Kidney tubule cell (primary cell): ENCODE measurements at places on chromosomes 16 and 17.

DNA sequence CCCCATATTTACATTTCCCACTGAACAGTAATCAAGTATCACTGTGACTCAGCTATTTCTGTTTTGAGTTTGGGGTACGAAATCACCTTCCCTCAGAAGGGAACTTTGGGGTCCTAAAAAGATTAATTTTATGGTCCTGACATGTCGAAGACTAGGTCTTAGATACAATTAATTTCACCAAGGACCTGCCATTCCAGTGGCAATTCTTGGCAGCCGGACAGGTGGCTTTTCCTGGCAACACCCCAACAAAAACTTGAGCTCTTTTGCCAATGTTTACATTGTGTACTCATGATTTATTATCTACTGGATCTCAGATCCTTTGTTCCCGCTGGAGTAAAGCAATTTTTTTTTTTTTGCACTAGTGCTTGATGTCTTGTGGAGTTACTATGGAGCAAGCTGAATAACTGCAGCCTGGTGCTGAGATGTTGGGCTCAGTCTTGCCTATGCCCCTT is 14.4 kb downstream of the SLFN5 start:
- peak; percentile 67 for DNase-seq

- DNase-seq = no peak
These were observed 24.8 kb downstream of the SERPINF1 start for GRCh38 chr17:1786708-1787107.

- DNase-seq = no peak
These were observed 39.0 kb downstream of the SOST start for GRCh38 chr17:43719578-43719977.

- DNase-seq = no peak
These were observed 395.0 kb upstream of the SOX9 start for GRCh38 chr17:71725811-71726210.

- DNase-seq = no peak
These were observed 222.9 kb downstream of the CDH8 start for GRCh38 chr16:61813339-61813738.

DNA sequence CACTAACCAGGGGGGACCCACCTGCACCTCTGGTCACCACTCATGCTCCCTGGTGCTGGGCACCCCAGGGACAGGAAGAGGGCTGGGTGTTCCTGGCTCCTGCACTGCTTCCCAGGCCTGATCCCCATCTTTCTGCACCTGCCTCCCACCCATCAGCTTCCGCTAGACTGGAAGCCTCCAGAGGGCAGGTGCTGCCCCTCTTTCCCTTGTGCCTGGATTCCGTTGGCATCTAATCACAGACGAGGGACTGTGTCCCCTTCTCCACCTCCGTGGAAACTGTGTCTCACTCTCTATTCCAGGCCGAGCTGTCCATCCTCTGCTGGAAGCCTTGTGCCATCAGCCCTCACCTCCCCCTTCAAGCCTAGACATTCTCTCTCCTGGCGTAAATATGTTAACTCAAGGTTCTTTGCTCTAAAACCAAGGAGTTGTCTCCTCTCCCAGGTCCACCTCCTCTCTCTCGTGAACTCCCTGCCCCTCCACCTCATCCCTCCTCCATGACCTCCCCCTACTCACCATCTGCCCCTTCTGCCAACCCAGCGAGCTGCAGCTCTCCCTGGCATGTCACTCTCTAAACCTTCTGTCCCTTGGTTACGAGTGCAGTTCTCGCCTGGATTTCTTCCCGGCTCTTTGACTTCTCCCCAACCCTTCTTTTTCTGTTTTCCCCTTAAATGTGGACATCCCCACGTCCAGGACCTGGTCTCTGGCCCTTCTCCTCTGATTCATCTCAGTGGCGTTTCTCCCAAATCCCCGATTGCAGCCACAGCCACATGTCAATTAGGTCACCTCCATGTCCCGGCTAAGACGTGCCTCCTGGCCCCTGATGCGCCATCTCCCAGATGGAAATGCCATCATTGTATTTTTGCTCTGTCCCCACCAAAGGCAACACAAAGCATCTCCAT is 107.7 kb downstream of the SEC14L1 start:
- DNase-seq = no peak

DNA sequence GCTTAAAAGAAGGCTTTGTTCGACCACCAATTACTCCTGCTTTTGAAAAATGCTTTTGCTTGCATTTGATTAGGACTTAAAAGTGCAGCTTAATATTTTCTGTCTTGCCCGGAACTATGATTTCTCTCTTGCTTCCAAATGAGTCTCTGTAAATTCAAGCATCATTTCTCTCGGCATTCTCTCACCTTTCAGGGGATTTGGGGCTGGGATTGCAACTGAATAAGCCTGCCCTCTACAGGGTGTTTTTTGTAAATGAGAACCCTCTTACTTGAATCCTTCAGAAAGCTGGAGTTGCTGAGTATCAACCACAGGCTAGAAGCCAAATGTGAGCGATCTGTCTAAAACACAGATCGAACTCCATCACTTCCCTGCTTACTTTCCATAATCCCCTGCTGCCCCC is 234.6 kb downstream of the TMEM114 start:
- no peak for DNase-seq

- DNase-seq = no peak
These were observed 11.8 kb upstream of the CDC42EP4 start for GRCh38 chr17:73323409-73324159.

DNA sequence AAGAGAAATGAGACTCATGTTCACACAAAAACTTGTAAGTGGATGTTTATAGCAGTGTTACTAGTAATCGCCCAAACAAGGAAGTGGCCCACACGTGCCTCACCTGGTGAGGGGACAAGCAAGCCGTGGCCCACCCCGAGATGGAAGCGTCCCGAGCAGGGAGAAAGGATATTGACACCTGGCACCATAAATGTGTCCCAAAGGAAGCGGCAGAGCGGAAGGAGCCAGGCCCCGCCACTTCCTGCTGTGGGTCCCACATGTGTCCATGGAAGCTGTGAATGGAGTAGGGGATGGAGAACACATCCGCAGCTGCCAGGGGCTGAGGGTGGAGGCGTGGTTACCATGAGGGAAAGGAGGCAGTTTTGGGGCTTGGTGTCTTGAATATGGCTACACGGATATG is 18.9 kb downstream of the KCNJ18 start:
- no peak for DNase-seq

- DNase-seq = no peak
These were observed 2.2 kb downstream of the BCKDK start for GRCh38 chr16:31110106-31111034.

- peak; percentile 84 for DNase-seq
These were observed 38.8 kb downstream of the IST1 start for GRCh38 chr16:71933913-71934695.

GRCh38 chr17:75876190-75876937 is 2.0 kb downstream of the TRIM47 start:
- peak; percentile 96 for DNase-seq

- DNase-seq = peak; percentile 84
These were observed 32.4 kb downstream of the HAPSTR1 start for GRCh38 chr16:9123871-9124270.

- no peak for DNase-seq
These were observed 78.4 kb downstream of the KATNIP start for GRCh38 chr16:27628241-27628942.

DNA sequence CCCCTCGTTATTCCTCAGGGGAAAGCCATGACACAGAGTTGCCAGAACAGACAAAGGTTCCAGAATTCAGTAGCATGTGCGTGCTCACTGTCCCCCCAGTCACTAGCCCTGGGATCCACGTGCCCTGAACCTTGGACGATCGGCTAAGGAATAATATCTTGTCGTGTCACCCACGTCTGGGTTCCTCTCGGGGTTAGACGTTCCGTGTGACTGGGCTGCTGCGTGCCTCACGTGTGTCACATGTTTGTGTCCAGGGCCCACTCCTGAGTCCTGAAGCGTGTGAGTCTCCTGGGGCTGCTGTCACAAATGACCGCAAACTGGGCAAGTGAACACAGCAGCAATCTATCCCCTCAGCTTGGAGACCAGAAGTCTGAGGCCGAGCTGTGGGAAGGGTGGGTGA is 12.4 kb upstream of the ZNF469 start:
- DNase-seq = no peak

DNA sequence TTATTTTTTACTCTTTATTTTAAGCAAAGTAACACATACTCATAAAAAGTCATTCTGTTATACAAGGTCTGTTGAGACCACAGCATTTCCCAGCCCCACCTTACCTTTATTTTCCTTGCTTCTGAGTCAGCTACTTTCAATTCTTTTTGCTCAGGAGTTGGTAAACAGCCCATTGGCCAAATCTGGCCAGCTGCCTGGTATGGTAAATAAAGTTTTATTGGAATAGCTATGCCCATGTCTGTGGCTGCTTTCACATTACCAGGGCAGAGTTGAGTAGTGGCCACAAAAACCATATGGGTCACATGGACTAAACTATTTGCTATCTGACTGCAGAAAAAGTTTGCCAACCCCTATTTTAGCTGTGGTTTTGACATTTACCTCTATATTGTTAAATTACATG is 3.4 kb upstream of the NSRP1 start:
- DNase-seq = peak; percentile 34

GRCh38 chr17:40810494-40810893 is 10.7 kb upstream of the KRT28 start:
- peak; percentile 74 for DNase-seq

GRCh38 chr16:67780847-67781564 is 25.4 kb downstream of the RANBP10 start:
- no peak for DNase-seq

DNA sequence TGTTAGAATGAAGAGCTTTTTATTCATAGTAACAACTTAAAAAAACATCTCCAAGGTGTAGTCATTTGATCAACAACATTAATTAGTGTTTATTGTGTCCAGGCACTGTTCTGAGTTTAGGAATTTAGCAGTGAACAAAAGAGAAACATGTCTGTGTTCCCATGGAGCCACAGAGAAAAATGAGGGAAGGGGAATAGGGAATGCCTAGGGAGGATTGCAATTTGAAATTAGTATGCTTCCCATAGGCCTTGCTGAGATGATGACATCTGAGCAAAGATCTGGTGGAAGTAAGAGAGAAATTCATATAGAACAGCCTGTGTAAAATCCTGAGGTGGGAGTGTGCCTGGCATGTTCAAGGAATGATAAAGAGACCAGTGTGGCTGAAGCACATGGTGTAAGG is 318.0 kb downstream of the BCAS3 start:
- no peak for DNase-seq

DNA sequence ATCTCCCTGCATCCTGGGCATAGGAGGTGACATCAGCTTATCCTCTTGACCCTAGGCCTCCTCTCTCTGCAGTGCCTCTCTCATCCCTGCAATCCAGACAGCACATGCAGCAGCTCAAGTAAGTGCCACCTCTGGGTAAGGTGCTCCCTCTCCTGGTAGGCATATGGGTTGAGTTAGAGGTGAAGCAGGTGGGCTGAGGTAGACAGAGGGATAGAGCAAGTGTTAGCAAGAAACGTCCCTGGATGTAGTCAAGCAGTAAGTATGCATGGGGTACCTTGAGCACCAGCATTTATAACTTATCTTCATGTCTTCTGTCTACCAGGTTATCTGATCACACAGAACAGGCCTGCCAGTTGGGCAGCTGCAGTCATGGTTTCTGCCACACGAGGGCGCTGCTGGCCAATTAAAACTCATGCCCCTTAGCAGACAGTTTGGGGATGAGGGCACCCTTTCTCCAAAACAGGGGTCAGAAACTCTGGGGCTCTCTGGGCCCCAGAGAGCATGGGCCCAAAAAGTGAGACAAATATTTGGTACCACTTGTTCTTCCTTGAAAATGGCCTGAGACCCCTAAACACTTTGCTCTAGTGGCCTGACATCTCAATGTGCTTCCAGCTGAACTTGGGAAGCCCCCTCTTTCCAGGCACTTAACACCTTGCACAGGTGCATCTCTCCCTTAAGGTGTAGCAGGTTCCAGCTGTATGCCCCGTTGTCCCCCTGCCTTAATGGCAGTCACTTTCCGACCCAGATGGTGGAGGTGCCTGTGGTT is 59.8 kb downstream of the NEUROD2 start:
- DNase-seq = peak; percentile 51

GRCh38 chr16:13708347-13709120 is 211.4 kb upstream of the ERCC4 start:
- DNase-seq = peak; percentile 8

GRCh38 chr17:647324-648197 is 67.1 kb downstream of the VPS53 start:
- DNase-seq = no peak

DNA sequence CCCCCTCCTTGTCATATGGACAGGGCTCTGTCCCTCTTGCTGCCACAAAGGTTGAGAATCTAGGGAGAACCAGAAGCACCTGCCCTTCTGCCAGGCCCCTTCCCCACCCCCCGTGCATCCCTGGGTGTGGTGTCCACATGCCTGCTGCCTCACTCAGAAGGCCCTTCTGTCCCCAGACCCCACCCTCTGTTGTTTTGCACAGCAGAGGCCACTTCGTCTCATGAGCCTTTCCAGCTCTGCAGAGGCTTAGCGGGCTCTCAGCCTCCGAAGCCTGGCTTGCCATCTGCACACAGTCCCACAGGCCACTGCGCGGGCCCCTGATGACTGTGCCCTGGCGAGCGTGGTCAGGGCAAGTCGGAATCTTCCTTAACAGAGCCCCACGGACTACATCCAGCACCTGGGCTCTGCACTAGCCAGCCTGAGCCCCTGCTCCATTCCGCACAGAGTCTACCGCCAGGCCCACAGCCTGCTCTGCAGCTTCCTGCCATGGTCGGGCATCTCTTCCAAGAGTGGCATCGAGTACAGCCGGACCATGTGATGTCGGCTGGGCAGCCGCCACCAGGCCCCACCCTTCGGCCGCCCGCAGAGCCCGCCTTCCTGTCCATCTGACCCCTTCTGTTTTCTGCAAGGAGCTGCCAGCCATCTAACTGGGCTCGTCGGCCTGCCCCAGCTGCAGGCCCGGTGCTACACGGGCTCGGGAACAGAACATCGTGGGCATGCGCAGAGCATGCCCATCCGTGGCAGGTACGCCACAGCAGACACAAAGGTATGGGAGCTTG is 10.8 kb downstream of the C16orf90 start:
- DNase-seq = no peak

- no peak for DNase-seq
These were observed 583 bp upstream of the CYLD start for GRCh38 chr16:50741225-50741780.

GRCh38 chr16:87652799-87653198 is 50.5 kb downstream of the JPH3 start:
- no peak for DNase-seq

- no peak for DNase-seq
These were observed 36.0 kb upstream of the ADCY9 start for GRCh38 chr16:4152267-4152666.

- DNase-seq = no peak
These were observed 134.2 kb upstream of the CPHXL start for GRCh38 chr16:75860326-75861053.

GRCh38 chr16:46916980-46917379 is 32.8 kb downstream of the GPT2 start:
- no peak for DNase-seq

- peak; percentile 32 for DNase-seq
These were observed 12.5 kb downstream of the CDH5 start for GRCh38 chr16:66378741-66379570.

- peak; percentile 95 for DNase-seq
These were observed 136.7 kb downstream of the SNX11 start for GRCh38 chr17:48244121-48244711.

DNA sequence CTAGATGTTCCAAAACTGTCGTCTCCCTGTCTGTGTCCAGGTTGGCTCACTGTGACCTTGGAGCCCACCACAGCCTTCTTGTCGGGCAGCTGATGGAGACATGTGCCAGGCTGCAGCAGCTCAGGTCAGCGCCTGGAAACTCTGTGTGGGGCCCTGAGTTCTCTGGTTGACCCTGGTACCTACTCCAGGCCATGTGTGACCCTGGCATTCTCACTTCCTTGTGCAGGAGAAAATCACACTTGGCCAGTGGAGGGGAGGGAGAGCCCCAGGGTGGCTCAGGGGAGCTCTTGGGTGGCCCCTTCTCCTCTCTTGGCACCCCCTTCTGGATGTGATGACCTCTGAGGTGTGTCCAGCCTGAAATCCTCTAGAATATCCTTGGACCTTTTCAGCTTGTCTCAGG is 25.0 kb upstream of the CPNE2 start:
- DNase-seq = no peak
